ENCODE measurements at places on chromosomes 3 and 15. TPM values are rescaled to one million over a fixed set of nuclear protein-coding genes. Genes with fewer than 3 reads are reported as not detected.

- H3K4me1 ChIP-seq = no peaks in the 10 kb centered on the region
- H3K27me3 ChIP-seq = no peaks in the 10 kb centered on the region
- no peak overlapping the region for H3K27ac ChIP-seq
These were observed 909.1 kb upstream of the ROBO1 start for GRCh38 chr3:80676866-80677265.

GRCh38 chr3:160143482-160143881, 81.7 kb upstream of the C3orf80 start:
- H3K4me1 ChIP-seq = no peaks in the 10 kb centered on the region
- no peak for DNase-seq
- H3K27ac ChIP-seq = no peak overlapping the region

DNA sequence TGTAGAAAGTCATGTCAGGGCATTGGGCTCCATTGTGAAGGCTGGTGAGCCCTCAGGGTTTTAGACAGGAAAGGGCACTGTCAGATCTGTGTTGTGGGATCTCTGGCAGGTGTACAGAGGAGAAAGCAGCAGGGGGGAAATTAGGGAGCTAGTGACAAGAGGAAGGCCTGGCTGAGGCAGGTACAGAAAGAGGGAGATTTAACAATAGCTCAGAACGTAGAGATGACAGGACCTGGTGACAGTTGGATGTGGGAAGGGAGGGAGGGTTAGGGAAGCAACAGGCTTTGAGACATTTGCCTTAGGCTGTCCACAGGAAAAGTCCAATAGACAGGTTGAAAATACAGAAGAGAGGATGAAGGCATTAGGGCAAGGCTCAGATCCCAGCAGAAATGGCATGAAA, 288.1 kb downstream of the EPHB1 start:
- no peak overlapping the region for H3K27ac ChIP-seq
- no peaks in the 10 kb centered on the region for H3K36me3 ChIP-seq
- no peaks in the 10 kb centered on the region for H3K27me3 ChIP-seq

- no peaks in the 10 kb centered on the region for H3K4me1 ChIP-seq
- no peak overlapping the region for H3K4me3 ChIP-seq
- H3K36me3 ChIP-seq = no peaks in the 10 kb centered on the region
- DNase-seq = no peak
- no peak overlapping the region for H3K27ac ChIP-seq
These were observed 15.6 kb upstream of the KY start for GRCh38 chr3:134666466-134666865.

DNA sequence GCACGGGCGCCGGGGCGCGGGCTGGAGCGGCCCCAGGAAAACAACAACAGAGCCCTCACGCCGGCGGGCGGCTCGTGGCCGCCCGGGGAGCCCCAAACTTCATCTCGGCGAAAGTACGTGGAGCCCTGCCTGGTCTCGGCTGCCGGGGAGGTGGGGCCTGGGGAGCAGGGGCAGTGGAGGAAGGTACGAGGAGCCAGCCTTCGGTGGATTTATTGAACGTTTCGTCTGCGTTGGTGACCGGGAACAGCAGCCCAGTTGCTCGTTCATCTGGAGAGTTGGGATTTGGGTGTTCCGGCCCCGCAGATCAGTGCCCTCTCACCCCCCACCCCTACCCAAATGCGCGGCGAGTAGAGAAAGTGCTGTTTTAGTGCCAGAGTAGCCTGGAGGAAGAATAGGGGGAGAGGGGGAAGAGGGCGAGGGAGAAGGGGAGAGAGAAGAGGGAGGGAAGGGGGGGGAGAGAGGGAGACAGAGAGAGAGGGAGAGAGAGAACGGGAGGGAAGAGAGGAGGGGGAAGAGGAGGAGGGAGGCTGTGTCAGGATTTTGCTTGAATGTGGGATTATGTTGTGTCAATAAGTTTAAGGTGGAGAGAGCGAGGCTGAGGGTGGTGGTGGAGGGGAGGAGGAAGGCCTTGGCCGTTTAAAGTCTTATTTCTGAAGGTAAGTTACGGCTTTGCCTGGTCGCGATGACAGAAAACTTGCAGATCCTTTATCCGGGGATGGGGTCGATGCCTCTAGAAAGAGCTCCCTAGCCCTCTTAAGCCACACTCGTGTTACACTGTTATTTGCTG, 970 bp downstream of the BBX start:
- DNase-seq = peak; percentile 28
- H3K36me3 ChIP-seq = no peaks in the 10 kb centered on the region
- H3K4me1 ChIP-seq = peaks cover 15% of the 10 kb centered on the region

DNA sequence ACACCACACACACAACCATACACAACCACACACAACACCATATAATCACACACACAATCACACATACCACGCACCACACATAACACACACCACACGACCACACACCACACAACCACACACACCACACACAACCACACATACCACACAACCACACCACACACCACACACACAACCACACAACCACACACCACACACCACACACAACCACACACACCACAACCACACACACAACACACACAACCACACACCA, 24.2 kb downstream of the CPN2 start:
- DNase-seq = no peak
- H3K4me3 ChIP-seq = no peak overlapping the region
- no peaks in the 10 kb centered on the region for H3K36me3 ChIP-seq
- peaks cover 40% of the 10 kb centered on the region for H3K27me3 ChIP-seq
- no peak overlapping the region for H3K27ac ChIP-seq

- no peaks in the 10 kb centered on the region for H3K4me1 ChIP-seq
- no peaks in the 10 kb centered on the region for H3K27me3 ChIP-seq
- no peaks in the 10 kb centered on the region for H3K36me3 ChIP-seq
- DNase-seq = no peak
These were observed 82.7 kb upstream of the FNDC3B start for GRCh38 chr3:171956705-171957104.

PEX5L gene
- 1.9 TPM for total RNA-seq

DNA sequence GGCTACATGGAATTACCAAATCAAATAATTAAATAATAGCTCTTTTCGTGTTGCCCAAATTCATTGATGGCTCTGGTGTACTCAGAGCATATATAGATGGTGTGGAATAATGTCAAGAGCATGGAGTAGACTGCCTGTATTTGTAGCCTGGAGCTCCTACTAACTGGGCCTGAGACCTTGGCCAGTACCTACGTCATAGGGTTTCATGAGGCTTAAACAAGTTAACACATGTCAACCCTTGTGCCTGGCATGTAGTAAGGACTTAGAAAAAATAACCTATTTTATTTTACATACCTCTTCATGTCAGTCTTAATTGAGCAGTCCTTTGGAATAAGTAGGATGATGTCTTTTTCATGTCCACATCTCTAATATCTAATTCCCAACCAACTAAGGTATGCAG, 223.7 kb upstream of the DPH6 start:
- no peak overlapping the region for H3K27ac ChIP-seq
- DNase-seq = no peak
- no peak overlapping the region for H3K4me3 ChIP-seq

GRCh38 chr3:171384101-171384891, 75.9 kb downstream of the TNIK start:
- no peaks in the 10 kb centered on the region for H3K36me3 ChIP-seq
- no peaks in the 10 kb centered on the region for H3K4me1 ChIP-seq
- H3K27me3 ChIP-seq = no peaks in the 10 kb centered on the region
